ENCODE measurements at places on chromosomes 13 and 19.

- DNase-seq, result no peak
Measured at GRCh38 chr13:38386421-38386820, 36.8 kb downstream of the UFM1 start.

DNA sequence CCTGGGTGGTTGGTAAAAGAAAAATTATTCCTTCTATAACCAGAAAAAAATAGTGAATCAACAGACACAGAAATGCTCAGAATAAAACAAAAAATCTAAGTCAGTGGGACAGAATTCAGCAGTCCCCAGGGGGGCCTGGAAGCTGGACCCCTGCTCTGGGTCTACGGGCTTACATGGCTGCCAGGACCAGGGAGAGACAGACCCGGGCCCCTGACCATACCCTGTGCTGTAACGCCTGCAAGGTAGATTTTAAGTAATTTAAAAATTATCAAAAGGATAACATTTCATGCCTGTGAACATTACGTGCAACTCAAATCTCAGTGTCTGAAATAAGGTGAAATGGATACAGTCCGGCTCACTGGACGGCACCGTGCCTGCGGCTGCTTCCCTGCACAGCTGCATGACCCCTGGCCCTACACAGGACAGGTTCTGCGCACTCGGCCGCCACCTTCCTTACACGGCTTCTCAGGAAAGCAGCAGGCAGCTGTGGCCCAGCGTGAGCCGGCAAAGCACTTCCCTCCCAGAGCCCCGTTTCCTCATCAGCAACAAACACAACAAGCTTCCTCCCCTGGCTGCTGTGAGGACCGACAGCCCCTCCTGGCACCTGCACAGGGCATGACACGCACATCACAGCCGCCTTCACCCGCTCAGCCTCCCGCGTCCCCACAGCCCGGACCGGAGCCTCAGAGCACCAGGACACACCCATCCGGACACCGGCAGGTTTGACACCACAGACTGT is 22.2 kb downstream of the RASA3 start:
- DNase-seq, result no peak

- DNase-seq, result no peak
Measured at GRCh38 chr13:35496761-35497386, 20.4 kb upstream of the MAB21L1 start.

DNA sequence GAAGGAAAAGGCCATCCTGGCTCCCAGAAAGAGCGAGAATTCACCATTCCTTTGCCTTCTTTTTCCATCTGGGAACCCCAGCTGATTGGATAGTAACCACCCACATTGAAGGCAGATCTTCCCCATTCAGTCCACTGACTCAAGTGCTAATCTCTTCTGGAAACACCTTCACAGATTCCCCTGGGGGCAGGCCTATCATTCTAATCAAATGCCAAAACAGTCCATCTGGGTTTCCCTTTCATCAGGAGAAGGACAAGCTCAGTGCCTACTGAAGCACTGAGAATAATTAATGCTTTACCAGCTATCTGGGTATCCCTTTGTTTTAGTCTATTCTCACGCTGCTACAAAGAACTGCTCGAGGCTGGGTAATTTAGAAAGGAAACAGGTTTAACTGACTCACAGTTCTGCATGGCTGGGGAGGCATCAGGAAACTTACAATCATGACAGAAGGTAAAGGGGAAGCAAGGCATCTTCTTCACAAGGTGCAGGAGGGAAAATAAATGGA is 293.2 kb downstream of the ENOX1 start:
- DNase-seq, result peak; percentile 32

DNA sequence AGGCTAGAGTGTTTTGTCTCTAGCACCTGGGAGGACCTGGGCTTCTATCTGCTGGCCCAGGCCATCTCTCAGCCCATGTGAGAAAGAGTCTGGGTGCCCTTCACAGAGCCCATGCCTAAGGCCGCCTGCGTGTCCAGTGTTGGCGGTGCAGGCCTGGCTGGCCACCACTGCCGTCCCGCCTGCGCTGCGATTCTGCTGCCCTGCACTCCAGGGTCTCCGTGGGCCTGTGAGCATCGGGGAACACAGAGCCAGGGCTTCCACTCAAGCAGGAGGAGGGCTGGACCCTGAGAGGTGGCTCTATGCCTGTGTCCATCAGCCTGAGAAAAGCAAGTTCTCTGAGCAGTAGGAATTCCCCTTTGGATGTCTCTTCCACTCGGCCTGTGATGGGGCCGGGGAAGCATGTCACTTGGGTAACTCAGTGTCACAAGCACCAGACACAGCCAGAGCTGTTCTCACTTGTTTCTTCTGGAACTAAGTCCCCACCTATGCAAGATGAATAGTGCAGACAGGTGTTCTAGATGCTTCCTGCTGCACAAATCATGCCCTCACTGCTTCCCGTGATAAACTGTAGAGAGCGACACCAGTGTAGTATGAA is 93.9 kb downstream of the RAB20 start:
- no peak for DNase-seq

DNA sequence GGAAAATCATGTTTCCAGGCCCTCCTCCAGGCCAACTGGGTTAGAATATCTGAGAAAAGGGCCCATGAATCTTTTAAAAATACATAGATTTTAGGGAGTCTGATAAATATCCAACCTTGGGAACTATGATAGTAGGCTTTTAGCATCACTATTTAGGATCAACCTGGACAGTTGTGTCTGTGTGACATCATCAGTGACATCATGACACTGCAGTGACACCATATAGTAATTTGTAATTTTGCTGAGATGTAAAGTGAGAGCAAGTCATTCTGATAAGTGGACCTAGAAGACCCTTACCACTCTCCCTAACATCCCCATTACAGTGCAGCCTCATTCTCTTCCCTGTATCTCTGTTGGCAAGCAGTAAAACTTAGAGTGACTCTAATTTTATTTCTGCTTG is 14.1 kb downstream of the GPALPP1 start:
- no peak for DNase-seq

DNA sequence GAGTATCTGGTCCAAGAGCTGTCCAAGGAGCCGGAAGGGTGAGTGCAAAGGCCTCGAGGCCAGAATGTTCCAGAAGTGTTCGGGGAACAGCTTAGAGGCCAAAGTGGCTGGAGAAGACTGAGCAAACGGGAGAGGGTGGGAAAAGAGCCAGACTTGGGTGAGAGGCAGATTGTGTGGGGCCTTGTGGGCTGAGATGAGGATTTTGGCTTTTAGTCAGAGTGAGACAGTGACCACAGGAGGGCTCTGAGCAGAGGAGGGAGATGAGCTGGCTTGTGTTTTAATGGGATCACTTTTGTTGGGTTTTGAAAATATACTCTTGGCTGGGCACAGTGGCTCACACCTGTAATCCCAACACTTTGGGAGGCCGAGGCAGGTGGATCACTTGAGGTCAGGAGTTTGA is 5.6 kb downstream of the NANOS2 start:
- DNase-seq, result no peak

DNA sequence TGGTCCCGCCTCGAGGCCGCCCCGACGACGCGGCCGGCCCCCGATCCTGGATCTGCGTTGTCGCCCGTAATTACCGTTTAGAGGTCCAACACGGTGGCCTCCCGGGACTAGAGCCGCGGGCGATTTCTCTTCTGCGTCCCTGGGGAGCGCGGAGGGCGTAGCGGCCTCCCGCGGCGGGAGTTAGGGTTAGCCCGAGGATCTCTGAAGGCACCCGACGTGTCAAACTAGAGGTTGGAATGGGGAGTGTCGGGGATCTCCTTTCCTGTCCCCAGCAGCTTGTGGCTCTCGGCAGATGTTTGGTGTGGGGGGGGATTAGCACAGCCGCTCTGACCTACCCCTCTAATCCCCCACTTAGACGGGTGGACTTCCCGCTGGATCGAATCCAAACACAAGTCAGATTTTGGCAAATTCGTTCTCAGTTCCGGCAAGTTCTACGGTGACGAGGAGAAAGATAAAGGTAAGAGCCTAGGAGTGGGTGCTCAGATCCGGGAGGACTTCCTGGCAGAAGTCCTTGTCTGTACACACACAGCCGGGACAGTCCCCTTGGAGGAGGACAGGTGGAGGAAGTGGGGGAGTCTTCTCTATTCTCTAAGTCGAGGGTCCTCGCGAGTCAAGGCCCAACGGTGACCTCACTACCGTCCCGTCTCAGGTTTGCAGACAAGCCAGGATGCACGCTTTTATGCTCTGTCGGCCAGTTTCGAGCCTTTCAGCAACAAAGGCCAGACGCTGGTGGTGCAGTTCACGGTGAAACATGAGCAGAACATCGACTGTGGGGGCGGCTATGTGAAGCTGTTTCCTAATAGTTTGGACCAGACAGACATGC is 581 bp downstream of the CALR start:
- DNase-seq, result no peak

GRCh38 chr13:100944791-100945345 is 270.3 kb upstream of the TMTC4 start:
- no peak for DNase-seq

GRCh38 chr13:49828453-49828852 is 36.0 kb upstream of the KPNA3 start:
- DNase-seq, result no peak

GRCh38 chr13:99311137-99311536 is 3.9 kb upstream of the GPR183 start:
- no peak for DNase-seq

- no peak for DNase-seq
Measured at GRCh38 chr13:83024955-83025594, 857.2 kb downstream of the SLITRK1 start.

DNA sequence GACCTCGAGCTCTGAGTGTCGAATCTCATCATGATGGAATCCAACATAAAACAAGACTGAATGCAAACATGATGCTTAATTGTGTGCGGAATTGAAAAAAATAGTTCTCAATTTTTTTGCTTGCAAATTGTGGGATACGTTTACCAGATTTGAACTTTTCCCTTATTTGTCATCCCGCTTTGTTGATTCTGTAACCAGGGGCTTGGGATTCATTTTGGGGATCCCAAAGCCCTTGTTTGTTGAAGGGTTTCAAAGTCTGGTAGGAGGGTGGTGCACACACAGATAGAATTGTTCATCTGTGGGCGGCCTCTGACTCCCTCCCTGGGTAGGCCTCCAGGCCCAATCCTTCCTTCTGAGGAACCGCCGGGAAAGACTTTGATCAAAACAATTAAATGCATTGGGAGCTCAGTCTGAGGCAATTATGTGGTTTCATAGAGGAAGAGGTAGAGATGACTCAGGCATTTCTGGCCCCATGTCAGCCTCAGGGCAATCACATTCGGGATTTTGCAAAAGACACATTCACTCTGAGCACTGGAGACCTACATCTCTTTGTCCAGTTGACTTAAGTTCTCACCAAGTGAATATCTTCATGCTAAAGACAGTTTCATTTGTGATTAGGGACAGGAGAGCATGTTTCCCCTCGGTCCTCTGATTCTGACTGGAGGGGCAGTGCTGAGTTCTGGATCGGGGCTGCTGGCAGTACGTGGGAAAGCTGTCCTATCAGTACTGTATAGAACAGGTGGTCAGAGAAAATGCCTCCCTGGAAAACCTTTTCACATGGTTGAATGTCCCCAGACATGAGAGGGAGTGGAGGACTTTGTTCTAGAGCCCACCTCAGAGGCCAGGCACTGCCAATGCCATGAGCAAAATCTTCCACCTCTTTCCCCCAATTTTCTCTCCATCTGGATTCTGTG is 27.8 kb upstream of the IGFL4 start:
- no peak for DNase-seq

DNA sequence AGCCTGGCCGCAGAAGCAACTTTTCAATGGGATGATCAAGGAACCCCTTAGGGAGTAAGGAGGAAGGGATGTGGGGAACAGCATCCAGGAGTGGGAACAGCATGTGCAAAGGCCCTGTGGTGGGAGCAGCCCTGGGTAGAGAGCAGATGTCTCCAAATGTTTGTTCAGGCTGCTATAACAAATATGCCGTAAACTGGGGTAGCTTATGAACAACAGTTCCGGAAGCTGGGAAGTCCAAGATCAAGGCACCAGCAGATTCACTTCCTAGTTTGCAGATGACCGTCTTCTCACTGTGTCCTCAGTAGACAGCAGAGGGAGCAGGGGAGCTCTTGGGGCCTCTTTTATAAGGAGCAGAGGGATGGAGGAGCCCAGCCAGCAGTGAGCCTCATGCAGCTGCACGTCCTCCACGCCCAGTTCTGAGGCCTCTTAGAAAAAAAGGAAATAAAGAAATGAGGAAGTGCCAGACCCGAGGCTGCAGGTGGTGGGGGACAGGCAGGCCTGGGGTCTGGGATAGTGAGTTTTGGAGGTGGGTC is 4.2 kb upstream of the LRRC25 start:
- DNase-seq, result peak; percentile 58

DNA sequence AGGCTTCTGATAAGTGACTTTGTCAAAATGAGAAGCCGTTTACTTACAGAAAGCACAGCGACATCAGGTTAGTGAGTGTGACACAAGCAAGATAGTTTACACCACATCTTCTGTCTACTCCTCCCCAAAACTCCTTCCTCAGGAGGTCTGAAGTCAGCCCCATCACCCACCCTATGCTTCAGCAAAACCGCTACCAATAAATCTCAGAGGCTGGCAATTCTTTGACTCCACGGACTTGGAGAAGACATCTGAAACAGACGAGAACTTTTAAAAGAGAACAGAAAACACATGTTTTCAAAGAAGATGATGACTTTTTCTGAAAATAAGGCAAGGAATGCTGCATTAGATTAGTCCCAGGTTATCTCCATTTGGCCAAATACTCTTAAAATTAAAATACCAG is 261.1 kb downstream of the TBC1D4 start:
- DNase-seq, result no peak

DNA sequence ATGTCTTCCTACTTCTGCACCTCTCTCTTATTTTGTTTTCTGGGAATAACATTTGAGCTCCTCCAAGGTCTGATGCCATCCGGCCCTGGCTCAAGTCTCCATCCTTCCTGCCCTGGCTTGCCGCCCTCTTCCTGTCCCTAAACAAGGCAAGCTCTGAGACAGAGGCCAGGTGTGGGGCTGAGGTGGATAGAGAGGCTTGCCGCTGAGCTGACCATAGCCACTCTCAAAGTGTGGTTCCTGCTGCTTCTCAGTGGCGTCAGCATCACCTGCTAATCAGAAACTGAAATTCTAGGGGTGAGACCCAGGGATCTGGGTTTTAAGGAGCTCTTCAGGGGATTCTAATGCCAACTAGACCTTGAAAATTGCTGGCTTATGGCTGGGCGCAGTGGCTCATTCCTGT is 6.0 kb upstream of the TPRX2 start:
- DNase-seq, result no peak

GRCh38 chr13:42569576-42570344 is 4.2 kb upstream of the TNFSF11 start:
- no peak for DNase-seq

GRCh38 chr13:96200810-96201209 is 110.9 kb downstream of the HS6ST3 start:
- DNase-seq, result no peak

GRCh38 chr13:89746554-89746953 is 1600.9 kb upstream of the MIR17HG start:
- no peak for DNase-seq

DNA sequence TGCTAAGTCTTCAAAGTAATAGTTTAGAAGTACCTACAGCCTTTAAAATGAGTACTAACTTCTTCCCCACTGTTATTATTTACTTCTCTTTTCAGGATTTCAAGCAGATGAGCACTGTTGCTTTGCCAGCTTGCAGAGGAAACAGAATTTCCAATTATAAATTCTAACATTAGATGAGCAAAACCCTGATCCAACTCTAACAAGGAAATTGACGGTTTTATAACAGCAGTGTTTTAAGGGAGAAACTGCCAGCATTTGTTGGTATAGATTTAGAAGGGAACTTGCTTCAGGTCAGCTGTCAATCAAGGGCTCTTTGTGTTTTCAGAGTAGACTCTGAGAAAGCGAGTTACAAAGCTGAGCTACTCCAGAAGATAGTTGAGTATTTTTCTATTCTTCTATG is 120.5 kb downstream of the RAP2A start:
- no peak for DNase-seq

- no peak for DNase-seq
Measured at GRCh38 chr19:14035706-14036105, 4.1 kb downstream of the IL27RA start.

- no peak for DNase-seq
Measured at GRCh38 chr13:65911546-65912193, 1318.5 kb downstream of the PCDH9 start.
